ENCODE measurements at places on chromosomes 16 and 17.
A peak's percentile ranks its signal among the peaks of the same experiment; 100 is the strongest.

GRCh38 chr17:72104164-72104862, 16.5 kb upstream of the SOX9 start:
- peak; percentile 18 for DNase-seq

DNA sequence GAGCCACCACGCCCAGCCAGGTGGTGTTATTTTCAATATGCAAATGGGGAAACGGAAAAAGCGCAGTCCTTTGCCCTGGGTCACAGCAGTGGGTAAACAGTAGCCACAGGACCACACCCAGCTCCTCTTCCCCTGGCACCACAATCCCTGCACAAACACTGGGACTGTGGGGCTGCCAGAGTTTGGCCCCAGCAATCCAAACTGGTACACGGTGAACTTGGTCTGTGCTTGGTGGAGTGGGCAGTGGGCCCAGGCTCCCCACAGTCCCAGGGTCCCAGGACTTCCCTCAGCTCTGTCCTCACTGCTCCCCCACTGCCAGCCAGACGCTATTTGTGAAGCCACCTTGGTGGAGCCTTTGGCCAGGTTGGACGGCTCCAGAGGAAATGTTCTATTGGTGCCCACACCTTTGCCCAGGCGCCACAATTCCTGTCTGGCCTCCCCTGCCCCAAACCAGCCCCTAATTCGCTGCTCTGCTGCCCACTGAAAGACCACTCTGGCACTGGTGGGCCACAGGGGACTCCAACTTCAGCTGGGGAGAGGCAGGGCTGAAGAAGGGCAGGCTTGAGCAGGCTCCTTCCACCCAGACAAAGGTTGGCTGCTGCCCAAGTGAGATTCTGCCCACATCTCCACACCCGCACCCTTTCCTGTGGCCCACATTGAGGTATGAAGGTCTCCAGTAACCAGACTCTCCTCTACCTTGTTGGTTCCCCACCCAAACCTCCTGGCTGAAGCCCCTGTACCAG, 2.1 kb downstream of the CHAD start:
- no peak for DNase-seq

GRCh38 chr16:81558077-81558443, 113.5 kb downstream of the CMIP start:
- no peak for DNase-seq

GRCh38 chr16:2473999-2474876, 689 bp upstream of the TBC1D24 start:
- DNase-seq = no peak

DNA sequence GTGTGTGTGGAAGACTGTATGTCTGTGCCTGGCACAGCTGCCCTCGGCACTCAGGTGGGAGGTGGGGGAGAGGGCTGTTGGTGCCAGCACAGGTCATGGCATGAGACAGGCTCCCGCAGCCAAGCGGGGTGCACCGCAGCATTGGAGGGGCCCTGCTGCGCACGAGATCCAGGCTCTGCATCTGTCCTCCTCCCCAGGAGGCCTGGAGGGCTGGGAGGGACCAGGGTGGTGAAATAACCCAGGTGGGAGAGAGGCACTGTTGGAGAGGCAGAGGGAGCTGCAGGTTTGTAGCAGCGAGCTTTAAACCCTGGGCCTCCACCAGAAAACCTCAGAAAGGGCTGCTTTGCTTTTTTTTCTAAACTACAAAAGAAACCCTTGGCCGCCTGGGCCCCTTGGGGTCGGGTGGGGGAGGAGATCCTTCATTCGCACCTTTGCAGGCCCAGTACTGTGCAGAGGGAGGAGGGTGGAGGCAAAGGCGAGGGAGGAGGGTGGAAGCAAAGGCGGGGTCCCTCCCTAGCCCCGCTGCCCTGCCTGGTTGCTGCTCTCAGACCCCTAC, 241.7 kb downstream of the SEC14L1 start:
- no peak for DNase-seq

DNA sequence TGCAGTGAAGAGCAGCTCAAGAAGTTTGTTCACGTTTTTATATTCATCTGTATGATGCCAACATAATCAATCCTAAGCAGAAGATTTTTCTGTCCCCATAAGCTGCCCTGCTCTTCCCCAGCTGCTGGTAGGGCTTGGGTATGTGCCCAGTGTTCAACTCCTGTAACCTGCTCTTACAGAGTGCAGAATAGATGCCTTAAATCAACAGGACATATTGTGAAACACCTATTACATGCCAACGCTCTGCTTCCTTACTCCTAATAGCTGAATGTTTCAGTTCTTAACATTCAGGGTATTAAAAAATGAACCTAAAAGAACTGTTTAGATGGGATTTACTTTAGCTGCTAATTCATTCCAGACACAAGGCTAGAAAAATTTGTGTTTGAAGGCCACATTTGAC, 190.9 kb downstream of the HS3ST3A1 start:
- no peak for DNase-seq

GRCh38 chr17:35214631-35215273, 20.6 kb upstream of the SLC35G3 start:
- no peak for DNase-seq

GRCh38 chr17:57332501-57332900, 76.2 kb downstream of the MSI2 start:
- no peak for DNase-seq

- DNase-seq = no peak
These were observed 207.0 kb downstream of the MSI2 start for GRCh38 chr17:57463103-57463885.

GRCh38 chr16:30923554-30924075, at the start of gene FBXL19:
Gene FBXL19, plus strand, starts transcription at chr16:30923572. Its CDS starts 2,183 bp downstream, at chr16:30925755.
- DNase-seq = no peak

All from pons (tissue), 1 donor.